Right atrium auricular region (tissue), 2 donors: ENCODE measurements at places on chromosomes 2 and 18. TPM values are rescaled to one million over a fixed set of nuclear protein-coding genes. Genes with fewer than 3 reads are reported as not detected.

REG3G gene
- not detected for total RNA-seq

DSG1 gene
- 4.7 TPM for total RNA-seq

ACMSD gene
- not detected for total RNA-seq

DES gene
- 12,280 TPM for total RNA-seq

- DNase-seq: no peak
These were observed 33.1 kb downstream of the BCL11A start for GRCh38 chr2:60520151-60520876.

DNA sequence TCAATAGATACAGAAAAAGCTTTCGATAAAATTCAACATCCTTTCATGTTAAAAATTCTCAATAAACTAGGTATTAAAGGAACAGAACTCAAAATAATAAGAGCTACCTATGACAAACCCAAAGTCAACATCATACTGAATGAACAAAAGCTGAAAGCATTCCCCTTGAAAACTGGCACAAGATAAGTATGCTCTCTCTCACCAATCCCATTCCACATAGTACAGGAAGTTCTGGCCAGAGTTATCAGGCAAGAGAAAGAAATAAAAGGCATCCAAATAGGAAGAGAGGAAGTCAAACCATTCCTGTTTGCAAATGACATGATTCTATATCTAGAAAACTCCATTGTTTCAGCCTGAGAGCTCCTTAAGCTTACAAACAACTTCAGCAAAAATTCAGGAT is 1145.8 kb upstream of the DDX18 start:
- no peak for DNase-seq

- no peak for DNase-seq
These were observed 97.0 kb downstream of the KCNF1 start for GRCh38 chr2:11008773-11009172.

GRCh38 chr2:102803041-102803896 is 41.4 kb downstream of the TMEM182 start:
- DNase-seq: no peak

DNA sequence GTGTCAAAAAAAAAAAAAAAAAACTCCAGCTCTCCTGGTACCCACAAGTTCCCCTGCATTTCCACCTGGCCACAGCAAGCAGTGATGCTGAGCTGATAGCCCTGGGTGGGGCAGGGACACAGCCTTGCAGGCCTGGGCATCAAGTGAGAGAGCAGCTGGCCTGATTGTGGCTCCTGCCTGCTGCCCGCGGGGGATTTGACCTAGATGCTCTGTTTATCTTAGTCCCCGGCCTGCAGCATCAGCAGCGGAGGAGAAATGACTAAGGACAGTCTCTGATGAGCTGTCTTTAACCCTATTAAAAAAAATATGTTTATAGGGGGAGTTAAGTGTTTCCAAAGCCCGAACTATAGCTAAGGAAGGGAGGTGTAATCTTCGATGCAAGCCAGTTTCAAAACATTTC is 102.6 kb downstream of the MTCL1 start:
- DNase-seq: no peak

GRCh38 chr2:136134126-136134525 is 16.2 kb upstream of the CXCR4 start:
- DNase-seq: no peak

DNA sequence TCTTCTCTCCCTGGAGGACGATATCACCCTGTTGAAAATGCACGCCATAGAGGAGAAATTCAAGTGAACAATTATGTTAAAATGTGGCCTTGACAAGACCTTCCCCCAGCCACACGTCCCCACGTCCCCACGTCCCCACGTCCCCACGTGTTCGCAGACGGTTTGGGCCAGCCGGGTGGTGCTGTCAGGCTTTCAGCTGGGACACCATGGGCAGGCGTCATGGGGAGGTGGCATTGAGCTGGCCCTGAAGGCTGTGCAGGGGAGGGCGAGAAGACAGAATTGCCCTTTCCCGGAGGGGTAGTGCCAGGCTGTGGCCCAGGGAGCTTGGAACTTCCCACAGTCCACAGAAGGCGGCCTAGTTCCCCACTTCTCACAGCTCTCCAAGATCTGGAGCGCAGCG is 240.7 kb upstream of the RAB6C start:
- DNase-seq: no peak

GRCh38 chr2:167490455-167490854 is 602.2 kb downstream of the XIRP2 start:
- DNase-seq: no peak

DNA sequence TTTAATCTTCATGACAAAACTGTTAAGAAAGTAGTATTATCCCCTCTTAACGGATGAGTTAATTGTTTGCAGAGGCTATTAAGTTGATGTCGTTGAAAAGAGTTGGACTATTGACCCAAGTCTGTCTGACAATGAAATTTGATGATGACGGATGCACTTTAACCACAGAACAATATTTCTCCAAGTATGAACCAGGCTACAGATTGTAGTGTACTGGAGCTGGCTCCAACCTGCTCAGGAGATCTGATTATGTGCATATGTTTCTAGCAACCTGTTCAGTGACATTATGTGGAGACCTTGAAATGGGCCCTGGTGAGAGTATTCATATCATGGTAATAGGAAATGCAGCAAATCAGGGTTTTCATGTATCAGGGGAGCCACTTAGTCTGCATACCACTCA is 174.1 kb downstream of the CDH7 start:
- DNase-seq: no peak

DNA sequence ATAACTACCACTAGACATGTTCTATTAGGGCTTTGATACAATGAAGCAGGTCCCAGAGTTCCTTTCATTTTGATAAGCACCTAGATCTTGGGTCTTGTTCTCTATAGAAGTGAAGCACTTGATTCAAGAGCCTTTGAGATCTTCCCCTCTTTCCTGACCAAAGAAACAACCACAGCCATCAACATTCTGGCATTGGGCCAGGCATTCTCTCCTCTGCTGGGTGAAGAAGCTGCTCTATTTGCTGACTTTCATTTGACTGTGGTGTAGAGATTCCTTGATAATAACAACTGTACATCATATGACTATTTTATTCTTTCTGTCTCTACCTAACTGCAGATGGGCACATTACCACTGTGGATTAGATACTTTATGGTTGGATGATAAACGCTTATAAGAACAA is 96.6 kb upstream of the LYPD1 start:
- no peak for DNase-seq

GRCh38 chr2:199663157-199663556 is 187.8 kb downstream of the FTCDNL1 start:
- no peak for DNase-seq

DNA sequence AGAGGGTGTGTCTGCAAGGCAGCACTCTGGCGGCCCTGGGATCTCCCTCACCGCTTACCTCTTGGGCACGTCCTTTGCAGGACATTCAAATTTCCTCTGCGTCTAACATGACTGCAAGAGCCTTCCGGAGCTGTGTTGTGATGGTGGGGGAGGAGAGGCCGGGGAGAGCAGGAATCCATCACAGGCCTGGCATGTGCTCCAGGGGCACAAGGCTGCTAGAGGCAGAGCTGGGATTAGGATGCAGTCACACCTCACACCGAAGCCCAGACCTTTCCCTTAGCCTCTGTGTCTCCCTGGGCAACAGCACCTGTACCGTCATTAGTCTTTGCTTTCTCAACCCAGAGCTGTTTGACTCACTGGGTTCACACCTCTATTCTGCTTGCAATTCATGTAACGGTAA is 111.3 kb downstream of the CMPK2 start:
- no peak for DNase-seq

DNA sequence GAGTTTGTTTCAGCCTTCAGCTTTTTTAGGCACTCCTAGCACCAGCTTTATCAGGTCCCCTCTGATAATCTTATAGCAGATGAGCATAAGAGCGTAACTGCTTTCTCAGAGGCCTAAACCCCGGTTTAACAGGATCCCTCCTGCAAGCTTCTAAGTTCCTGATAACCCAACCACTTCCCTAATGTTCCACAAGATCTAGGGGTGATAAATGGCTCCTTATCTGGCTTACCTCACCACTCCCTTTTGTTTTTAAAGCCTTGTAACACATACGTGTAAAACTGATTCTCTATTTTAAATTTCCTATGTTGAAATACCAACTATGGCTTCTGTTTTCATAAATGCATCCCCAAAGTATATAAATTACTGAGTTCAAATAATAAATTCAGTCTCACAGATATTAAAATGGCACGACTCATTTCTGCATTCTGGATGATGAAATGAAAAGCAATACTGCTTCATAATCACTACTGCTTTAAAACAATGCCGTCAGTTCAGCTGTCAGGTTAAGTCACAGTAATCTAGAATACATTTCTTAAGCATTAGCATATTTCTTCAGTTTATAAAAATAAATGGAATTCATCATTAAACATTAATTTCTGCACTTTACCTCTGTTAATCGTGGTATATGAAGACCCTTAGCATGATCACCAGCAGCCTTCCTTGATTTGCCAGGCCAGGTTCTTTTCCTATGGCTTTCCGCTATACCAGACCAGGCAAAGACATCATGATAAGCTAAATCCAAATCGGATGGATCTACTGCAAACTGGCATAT is 126.3 kb downstream of the C2orf74 start:
- no peak for DNase-seq

GRCh38 chr2:109030870-109031475 is 42.0 kb upstream of the EDAR start:
- DNase-seq: no peak

DNA sequence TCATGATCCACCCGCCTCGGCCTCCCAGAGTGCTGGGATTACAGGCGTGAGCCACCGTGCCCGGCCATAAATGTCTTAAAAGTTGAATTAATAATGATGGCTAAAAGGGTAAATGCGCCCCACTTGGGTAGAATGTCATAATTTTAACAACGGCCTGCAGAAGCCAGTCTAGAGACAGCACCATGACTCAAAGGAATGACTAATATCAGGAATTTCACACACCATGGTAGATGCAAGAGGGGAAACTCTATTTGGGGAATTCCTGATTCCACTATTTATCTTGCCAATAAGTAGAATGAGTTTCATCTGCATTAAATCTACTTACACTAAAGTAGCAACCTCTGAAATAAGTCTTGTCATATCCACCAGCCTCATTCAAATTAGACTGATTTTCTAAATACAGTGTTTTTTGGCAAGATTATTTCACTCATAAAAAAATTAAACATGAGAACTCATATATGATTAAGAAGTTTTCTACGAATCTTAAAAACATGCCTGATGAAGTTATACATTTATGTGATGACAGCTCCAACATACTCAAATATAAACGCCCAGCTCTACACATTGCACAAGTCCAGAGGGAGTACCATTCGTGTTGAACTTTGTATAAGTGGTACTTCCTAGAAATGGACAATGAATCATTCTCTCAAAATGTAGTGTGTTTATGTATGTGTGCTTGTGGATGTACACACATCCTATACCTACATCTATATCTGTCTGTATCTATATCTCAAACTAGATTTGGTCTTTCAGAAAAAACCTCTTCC is 309.7 kb downstream of the IRS1 start:
- no peak for DNase-seq

DNA sequence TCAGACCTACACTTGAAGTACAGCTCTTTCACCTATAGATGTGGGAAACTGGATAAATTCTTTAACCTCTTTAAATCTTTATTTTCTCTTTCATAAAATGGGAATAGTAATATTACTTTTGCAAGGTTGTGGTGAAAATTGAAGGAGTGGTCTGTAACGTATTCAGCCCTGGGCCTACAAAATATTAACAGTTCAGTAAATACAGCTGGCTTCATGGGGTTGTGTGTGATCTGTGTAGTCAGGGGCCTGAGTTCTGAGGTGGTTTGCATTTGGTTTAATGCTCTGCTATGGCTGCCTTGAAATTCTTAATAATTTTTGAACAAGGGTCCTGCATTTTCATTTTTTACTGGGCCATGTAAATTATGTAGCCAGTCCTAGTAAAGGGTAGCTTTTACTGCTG is 16.8 kb upstream of the EML6 start:
- no peak for DNase-seq

DNA sequence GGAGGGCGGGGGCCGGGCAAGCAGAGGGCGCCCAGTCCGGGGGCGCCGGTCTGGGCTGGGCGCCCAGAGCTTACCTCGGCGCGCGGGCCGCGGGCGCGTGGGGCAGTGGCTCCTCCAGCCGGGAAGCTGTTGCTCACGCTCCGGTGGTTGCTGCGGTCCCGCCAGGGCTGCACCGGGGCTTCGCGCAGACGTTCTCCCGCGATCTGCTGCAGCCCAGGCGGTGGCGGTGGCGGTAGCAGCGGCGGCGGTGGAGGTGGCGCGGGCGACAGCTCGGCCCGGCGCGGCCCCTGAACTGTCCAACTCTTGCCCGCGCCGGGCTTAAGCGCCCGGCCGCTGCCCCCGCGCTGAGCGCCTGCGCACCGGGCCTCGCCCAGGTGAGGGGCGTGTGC is 391 bp downstream of the ZNF385B start:
- DNase-seq: no peak

- DNase-seq: no peak
These were observed 10.0 kb upstream of the LAPTM4A start for GRCh38 chr2:20061476-20061875.

- no peak for DNase-seq
These were observed 3.1 kb downstream of the DLX2 start for GRCh38 chr2:172099472-172100079.

DNA sequence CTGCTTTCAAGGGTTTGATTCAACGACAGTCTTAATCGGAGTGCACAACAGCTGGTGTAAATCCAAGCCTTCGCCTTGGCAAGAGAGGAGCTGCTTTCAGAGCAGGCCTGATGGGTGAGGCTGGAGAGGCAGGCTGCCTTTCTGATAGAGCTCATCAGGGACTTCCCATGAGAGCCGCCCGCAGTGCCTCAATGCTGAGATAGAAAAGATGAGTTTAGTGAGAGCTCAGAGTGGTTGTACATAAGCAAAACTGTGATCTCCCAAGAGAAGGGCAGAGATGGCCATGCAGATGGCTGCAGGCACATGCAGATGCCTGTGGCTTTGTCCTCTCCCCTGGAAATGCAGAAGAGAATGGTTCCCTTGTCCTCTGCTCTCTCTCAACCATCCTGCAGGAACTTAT is 122.1 kb downstream of the ARL4C start:
- DNase-seq: no peak

DNA sequence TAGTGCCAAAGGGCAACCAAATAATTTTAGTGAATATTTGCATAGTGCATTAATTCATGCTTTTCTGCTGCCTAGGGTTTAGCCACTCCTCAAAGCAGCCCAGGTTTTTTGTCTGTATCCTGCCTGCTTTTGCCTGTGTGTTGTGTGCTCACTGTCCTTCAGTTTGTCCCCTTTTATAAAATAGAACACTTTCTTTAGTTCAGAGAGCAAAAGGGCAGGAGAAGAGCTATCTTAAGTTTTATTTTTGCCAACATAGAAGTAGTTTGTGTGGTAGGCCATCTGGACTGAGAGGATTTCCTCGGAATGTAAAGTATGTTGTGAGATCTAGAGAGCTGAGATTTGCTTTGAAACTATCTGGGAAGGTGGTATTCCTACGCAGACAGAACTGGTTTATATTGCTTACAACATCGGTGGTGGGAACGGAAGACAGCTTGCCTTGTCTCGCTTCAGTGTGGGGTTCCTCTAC is 64.9 kb downstream of the EML4 start:
- DNase-seq: no peak

DNA sequence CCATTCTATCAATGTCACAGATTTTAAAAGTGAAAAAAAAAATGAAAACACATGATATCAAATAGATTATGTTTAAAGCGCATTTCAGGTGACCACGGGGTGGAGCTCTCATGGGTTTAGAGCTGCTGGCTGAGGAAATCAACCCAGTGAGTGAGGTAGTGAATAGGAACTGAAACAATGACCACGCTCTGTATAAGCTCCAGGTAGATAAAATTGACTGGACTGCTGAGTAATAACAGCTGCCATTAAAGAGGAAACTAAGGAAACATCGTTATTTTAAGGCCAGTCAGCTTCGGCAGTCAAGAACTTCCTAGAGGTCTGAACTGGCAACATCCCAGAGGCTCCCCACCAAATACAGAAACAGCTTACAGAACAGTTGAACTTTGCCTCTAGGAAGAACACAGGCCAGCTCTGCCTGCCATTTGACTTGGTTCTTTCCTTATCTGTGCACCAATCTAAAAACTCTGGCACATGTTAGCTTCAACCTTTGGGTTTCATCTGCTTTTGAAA is 185.9 kb downstream of the PDE1A start:
- DNase-seq: no peak
